ENCODE measurements at places on chromosomes 3 and 15.

DNA sequence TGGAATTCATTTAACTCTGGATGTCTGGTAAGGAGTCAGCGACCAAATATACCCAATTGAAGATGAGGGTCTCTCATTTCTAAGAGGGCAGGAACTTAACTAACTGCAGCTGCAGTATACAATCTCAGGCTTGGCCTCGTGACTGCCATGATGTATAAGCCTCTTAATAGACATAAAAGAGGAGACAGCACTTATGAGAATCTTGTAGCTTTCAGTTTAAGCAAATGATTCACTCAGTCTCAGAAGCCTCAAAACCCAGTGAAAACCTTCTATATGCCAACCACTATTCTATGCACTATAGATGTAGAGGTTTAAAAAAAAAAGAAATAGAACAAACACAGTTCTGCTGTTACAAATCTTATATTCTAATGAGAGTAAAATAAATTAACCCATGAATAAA lies 513.9 kb downstream of the TBL1XR1 start:
- no peak for DNase-seq

DNA sequence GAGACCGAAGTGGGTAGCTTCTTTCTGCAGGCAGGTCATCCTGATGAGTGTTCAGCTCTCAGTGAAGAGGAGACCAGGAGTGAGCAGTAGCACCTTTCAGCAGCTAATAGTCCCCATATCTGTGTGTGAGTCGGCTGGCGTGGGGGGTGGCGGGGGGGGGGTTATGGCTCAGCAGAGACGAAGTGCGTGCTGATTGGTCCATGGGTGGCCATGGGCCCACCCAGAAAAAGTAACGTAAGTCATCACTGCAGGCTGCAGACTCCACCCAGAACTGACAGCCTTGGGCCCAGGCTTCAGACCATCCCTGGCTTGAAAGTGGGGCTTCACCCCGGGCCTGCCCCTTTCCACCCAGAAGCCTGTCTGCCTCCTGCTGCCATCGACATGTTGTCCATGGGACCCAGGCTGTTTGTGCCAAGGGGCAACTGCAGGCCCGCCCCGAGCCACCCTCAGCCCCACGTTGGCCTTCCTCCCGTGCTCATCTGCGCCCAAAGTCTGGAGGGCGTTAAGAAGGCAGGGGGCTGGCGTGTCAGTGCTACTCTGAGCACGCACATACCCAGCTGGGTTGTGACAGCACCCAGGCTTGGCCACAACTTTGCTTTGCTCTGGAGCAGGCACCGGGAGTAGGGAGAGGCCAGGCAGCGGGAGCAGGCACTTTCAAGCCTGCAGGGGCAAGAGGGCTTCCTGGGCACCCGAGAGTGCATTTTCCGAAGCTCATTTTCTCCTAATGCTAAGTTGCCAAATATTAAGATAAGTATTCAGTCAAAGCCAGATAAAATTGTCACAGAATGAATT lies 511.7 kb upstream of the CDIN1 start:
- no peak for DNase-seq

DNA sequence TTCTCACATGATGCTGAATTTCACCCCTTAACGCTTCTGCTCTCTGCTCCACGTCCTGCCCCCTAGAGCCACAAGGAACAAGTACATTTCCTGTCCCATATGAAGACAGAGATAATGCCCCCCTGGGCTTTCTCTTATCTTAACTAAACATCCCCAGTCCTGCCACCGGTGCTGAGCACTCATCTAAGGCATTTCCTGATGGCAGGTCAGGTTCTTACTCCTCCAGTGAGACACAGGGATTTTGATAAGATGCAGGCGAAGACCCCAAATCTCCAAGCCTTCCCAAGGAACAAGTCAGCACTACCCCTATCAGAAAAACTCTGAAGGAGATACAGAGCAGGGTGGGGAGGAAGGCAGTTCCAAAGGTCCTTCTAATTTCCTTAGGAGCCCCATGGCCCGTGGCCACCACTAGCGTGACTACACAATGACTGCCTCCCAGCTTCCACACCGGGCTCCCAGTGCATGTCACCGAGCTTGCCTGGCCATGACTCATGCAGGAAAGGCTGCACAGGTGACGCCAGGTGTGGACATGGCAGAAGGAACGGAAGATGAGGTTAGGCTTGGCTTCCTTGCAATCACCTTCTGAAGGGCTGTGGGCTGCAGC lies 152.9 kb downstream of the XXYLT1 start:
- DNase-seq: no peak

DNA sequence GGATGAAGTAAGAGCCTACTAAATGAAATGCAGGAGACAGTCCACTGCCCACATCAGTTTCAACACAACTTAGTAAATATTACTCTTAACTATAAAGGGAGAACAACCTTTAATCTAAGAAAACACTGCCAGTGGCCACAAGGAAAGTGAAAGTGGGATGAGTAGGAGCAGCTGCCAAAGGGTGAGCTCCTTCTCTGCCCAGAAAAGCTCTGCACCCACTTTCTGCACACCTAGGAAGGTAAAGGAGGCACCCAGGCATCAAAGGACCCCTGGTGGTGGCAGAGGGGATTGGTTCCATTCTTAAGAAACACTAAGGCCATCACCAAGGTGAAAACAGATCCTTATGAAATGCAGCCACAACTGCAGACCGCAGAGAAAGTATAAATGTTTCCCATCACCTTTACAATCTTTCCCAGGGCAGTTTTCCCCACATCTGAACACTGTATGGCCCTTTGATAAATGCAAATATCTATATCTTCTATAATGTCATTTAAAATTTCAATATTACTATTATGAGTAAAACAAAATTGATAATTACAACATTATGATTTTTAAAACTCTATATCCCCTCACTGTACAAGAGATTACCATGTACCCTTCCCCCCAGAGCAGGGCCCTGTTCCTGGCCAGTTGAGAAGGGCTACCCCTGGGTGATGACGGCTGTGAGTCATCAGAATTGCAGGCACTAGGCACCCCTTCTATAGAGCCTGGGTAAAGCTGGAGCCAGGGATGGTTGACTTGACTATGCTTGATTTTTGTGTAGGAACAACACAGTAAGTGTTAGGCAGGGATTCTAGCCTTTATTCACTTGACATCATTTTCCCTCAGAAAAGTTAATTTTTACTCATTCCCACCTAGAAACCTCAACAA lies 92.0 kb downstream of the SNRK start:
- peak; percentile 64 for DNase-seq

DNA sequence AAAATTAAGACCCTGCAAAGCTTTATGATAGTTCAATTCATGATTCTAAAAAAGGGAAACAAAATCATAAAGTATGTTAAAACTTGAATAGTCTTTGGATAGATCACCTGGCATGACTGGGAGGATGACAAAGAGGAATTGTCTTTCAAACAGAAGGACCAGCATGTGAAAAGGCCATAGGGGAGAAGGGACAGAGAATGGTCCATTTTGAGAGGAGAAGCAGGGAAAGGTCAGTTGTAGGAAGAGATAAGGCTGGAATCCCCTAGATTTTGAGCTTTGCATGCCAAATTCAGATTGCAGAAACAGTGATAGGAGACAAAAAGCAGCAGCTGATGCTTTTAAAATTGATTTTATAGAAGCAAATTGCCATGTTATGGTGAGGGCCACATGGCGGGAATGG lies 12.7 kb downstream of the PROS1 start:
- no peak for DNase-seq

DNA sequence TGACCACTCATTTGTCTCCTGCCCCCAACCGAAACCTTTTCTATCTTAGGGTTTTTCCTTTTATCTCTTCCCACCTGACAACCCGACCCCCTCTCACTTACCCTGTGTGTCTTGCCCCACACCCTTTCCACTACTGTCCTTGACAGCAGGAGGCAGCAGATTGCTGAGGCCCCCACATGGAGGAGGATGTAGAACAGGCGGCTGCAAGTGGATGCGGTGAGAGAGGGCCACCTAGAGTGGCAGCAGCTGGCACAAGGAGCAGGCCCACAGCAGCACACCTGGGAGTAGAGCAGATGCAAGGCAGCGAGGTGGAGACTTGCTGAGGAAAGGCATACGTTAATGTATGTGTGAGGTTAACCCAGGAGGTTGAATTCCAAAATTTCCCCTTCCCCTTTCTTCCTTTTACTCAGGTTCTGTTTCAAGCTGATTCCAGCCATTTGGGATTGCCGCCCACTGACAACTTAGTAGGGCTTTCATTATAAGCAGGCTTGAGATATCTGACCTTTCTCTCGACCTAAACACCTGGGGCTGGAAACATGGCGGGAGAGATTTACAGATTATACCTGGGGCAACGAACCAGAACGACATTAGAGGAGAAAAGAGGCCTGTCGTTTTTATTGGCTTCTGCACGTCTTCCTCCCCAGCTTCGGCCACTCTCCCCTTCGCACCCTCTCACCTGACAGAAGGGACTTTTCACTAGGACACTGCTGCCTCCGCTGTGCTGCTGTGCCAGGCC lies 643 bp downstream of the SERINC4 start:
- DNase-seq: no peak

DNA sequence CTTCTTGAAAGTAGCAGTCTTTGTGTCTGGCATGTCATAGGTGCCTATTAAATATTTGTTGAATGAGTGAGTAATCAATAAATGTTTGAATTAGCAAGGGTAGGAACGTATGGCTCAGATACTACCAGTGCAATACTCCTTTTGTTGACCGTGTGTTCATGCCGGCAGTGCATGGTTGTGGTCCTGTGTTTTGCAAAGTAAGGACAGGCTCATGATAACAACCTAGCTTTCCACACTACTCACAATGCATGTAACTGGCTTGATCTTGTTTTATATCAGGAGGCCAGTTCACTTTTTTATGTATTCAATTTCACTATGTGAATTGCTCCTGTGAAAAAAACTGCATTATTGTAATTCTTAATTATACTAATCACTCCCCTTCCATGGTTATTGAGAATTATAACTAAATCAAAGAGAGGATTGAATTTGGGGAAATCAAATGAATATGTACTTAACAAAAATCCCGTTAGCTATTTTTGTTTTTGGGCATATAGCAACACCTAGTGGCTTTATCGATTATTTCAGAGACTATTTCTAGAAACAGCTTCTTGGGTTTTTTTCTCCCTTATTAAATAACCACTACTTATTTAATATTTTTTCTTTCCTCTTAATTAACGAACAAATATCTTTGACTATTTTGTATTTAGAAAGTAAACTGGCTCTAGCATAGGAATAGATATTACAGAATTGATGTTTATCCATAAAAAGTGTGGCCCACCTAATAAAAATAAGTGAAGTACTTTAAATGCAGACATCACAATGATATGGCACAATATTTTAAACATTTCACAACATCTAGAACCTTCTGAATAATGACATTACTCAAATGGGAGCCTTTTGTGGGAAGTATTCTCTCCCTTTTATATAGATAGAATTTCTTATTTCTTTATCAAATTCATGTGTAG lies 218.5 kb downstream of the BBX start:
- no peak for DNase-seq

DNA sequence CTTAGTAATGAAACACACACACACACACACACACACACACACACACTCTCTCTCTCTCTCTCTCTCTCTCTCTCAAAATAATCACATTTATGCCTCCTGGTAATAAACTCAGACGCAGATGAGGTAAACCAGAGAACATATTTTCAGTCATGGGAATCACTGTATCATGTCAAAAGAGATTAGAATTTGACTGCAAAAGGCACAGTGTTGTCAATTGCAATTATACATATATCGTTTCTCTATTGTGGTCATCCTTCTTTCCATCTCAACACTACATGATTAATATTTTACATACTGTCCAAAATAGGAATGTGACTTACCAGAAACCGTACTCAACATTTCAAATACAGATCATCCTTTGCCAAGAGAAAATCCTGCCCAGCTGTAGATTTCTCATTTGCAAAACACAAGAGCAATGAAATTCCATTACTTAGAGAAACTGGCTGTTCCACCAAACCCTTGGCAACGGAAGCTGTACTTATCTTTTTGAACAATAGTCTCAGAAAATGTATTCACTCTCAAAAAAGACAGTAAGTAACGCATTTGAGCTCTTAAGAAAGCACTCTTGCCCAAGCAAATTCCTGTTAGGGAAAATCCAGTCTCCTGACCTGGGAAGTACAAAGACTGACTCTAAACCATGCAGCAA lies 24.3 kb downstream of the PDZRN3 start:
- DNase-seq: no peak

DNA sequence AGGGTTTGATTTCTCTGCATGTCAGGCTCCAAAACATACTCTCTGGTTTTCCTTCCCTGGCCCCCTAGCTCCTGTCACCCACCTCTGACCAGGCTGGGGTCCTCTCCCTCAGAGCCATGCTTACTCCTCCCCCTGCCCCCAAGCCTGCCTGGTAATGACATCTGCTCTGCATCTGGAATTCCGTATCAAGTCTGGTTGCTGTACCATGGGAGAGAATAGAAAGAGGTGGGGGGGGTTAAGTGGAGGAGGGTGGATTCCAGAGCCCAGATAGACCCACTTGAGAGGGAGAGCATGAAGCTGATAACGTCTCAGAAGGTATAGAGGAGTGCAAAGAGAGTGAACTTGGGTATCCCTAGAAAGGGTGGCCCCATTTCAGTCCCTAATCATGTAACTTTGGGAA lies 4.2 kb downstream of the IGDCC4 start:
- DNase-seq: no peak

GRCh38 chr3:169173231-169173630 lies 490.3 kb downstream of the MECOM start:
- DNase-seq: no peak

GRCh38 chr15:52496175-52496574 lies 32.5 kb downstream of the MYO5A start:
- DNase-seq: no peak

GRCh38 chr3:83567935-83568334 lies 1390.9 kb upstream of the CADM2 start:
- DNase-seq: no peak

Measured in DND-41 (cell line).